ENCODE measurements at places on chromosomes 12 and 14.
A peak's percentile ranks its signal among the peaks of the same experiment; 100 is the strongest.

DNA sequence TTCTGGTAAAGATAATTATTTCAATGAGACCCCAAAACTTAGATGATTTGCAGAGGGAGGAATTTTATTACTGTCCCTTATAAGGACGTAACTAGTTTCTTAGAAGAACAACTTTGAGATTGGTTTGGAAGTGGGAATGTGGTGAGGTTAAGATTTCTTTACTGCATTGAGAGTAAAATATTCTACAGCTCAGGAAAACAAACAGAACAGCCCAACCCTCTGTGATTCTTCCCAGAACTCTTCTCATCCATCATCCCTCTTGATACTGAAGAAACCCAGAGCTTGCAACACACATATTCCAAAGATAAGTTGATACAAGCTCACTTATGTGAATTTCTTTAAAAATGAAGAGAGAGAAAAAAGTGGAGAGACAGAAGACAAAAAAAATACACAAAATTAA lies 234.2 kb downstream of the CRADD start:
- no peak for DNase-seq

GRCh38 chr12:82325540-82326336 lies 32.4 kb downstream of the CCDC59 start:
- no peak for DNase-seq

DNA sequence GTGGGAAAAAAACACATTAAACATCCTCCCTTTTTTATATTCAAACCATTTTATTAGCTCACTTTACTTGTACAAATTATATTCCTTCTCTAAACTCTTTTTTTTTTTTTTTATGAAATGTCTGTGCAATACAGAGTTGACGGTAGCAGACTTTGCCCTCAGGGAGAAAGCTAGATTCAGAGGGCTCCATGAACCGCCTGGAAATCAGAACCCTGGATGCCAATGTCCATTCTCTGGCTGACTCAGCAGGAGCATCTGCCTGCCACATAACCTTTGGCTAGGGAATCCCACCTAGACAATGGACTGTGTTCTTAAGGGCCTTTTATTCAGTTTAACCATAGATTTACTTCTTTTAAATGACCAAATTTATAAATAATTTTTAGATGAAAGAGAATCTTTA lies 467.0 kb downstream of the MDGA2 start:
- peak; percentile 21 for DNase-seq

GRCh38 chr14:59358102-59358501 lies 107.1 kb downstream of the GPR135 start:
- no peak for DNase-seq

GRCh38 chr14:71733210-71733883 lies 198.9 kb upstream of the RGS6 start:
- no peak for DNase-seq

- no peak for DNase-seq
These were observed 14.7 kb downstream of the SERPINA1 start for GRCh38 chr14:94373708-94374107.

GRCh38 chr12:31007153-31007495 lies 66.5 kb upstream of the DDX11 start:
- no peak for DNase-seq

DNA sequence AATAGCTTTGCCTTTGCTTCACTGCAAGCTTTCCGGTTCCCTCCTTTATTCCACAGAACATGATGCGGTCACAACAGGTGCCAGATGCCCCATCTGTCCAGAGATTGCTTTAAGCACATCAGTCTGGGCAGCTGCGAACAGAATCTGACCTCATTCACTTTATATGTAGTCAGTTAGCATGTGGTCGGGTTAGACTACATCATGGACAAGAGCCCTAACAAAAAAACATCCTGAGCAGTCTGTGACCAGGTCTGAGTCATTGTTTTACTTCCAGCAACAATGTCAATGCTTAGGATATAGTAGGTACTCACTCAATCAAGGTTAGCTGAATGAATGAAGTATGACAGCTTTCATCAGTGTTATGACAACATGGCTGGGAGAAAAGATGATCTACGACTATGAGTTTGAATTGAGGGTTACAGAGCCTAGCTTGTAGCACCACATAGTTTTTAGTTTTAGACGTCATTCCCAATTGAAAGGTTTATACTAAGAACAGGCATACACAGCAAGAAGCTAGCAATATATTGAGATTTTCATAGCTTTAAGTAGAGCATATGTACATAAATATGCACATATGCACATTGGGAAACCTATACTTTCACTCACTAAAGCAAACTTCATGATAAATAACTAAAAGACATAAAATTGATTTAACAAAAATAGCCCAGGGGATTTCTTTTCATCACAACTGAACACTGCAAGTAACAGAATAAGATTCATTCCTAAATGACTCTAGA lies 64.2 kb upstream of the TMCC3 start:
- peak; percentile 75 for DNase-seq

DNA sequence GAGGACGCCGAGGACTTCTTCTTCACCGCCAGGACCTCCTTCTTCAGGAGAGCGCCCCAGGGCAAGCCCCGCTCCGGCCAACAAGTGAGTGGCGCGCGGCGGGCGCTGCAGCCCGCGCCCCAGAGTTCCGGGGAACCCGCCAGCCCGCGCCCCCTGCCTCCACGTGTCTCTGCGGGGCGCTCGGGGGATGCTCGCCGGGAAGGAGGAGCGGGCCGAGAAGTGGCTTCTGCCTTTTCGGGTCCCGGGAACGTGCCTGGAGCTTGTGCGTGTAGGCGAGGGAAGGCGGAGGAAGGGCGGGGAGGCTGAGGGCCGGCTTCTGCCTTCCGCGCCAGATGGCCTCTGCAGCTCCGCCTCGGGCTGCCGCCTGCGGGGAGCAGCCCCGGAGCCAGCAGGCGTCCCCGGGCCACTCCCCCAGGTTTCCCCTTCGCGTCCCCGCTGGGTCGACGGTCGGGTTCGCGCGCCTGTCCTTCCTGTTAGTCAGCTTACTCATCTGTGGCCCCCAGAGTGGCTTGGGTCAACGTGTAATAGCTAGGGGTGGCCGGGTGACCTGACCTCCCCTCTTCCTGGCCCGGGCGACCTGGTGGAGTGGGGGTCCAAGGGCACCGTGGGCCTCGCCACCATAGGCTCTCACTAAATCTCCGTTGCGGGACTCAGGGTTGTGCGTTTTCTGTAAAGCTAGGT lies 505 bp downstream of the RASSF3 start:
- DNase-seq = peak; percentile 82

DNA sequence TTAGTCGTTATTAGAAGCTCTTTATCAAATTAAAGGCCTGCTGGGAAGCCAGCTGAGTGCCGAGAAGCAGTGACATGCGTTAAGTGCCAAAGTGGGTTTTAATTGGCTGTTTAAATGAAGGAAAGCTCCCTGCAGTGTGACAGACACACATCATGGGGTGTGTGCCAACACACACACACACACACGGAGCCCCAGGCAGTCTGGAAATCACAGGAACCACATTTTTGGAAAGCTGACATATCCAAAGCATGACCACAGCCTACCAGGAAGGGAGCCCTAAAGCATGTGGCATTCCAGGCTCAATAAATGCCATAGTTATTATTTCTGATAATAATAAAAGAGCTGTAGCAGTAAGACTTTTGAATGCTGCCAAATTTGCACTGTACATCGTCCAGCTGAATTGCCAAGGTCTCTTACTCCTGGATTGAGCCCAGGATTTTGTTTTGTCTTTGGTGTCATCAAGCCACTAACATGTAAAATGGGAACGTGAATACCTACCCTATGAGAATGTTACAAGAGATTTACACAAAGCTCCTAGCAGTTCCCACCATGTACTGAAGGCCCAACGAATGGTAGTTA lies 135.1 kb downstream of the TMEM30B start:
- DNase-seq = peak; percentile 79

GRCh38 chr14:55545779-55546178 lies 34.2 kb upstream of the KTN1 start:
- no peak for DNase-seq

GRCh38 chr14:105589161-105589925 lies 63.0 kb downstream of the TMEM121 start:
- no peak for DNase-seq

- no peak for DNase-seq
These were observed 25.9 kb upstream of the BDKRB2 start for GRCh38 chr14:96178461-96179321.

DNA sequence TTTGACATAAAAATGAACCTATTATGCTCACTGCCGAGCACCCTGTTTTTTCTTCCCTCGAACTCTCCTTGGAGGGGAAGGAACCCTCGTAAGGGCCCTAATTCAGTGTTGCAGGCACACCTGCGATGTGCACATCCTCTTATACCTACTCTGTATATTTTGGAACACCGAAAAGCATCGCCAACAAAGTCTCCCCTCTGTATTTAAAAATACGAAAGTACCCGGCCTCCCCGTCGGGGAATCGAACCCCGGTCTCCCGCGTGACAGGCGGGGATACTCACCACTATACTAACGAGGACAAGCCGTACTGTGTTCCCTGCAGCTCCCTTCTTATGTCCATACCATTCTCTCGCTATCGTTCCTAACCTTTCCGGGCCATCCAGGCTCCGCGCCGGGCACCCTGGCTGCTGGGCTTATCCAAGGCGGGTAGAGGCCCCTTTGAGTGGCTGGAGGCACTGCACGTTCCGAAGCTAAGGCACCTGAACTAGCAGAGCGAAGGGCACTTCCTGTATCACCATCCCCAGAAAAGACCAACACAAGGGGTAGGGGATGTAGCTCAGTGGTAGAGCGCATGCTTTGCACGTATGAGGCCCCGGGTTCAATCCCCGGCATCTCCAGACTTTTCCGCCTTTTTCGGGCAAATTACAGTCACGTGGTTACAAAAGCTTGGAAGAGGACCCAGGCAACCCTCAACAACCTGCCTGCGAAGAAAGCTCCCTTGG lies 25.1 kb upstream of the UBC start:
- DNase-seq = peak; percentile 98

DNA sequence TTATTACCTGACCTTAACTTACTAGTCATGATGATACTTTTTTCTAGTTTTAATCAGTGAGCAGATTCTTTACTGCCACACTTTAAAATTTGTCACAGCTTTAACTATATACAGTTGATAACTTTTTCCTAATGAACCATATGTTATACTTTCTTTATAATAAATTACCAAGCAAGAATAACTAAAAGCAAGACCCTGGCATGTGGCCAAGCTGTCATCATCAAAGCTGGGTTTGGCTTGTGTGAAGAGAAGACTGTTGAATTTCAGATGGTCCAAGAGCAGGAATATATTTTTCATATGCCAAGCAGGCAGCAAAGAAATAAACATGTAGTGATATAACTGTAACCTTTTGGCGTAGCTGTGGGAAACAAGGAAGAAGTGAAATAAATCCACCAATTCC lies 93.5 kb downstream of the PUS7L start:
- no peak for DNase-seq

GRCh38 chr12:53061404-53062010 lies 11.6 kb downstream of the TNS2 start:
- DNase-seq = no peak

- DNase-seq = no peak
These were observed 696.1 kb downstream of the DIO2 start for GRCh38 chr14:79515158-79515557.

- DNase-seq = peak; percentile 33
These were observed 15.7 kb downstream of the CAPZA3 start for GRCh38 chr12:18753481-18754123.

GRCh38 chr12:49665384-49665783 lies 41.8 kb downstream of the FMNL3 start:
- DNase-seq = no peak

DNA sequence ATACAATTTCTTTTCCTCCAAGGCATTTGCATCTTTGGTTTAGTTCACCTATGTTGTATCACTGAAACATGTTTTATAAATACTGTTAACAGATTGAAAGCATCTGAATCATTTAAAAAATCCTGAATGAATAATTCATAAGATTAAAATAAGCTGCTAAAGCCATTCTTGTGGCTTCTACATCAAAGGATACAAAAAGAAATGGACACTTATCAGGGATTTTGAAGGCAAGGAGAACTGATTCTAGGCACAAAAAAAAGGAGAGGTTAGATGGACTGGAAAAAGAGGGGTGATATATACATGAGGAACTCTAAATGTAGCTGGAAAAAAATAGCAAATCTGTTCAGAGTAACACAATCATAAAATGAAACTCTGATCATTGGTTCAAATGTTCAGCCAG lies 5.8 kb upstream of the OVCH1 start:
- DNase-seq = no peak

DNA sequence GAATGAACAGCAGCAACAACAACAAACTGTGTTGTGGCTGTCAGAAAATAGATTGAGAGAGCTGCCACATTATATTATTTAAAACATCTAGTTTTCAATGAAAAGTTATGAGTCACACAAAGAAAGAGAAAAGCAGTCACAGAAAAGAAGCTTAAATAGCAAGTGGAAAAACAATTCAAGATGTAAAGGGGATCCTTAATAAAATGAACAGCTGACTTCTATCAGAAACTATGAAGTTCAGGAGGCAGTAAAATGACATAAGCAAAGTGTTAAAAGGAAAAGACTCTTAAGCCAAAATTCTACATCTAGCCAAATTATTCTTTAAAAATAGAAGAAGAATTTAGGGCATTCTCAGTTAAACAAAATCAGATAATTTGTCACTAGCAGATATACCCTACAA lies 5.6 kb downstream of the CLEC14A start:
- no peak for DNase-seq

- no peak for DNase-seq
These were observed 696 bp upstream of the GPHN start for GRCh38 chr14:66507181-66507721.

- no peak for DNase-seq
These were observed 81.4 kb upstream of the ARID2 start for GRCh38 chr12:45648070-45648469.

GRCh38 chr14:49593016-49593415 lies 5.7 kb upstream of the LRR1 start:
- DNase-seq = no peak

- DNase-seq = no peak
These were observed 31.9 kb upstream of the MON2 start for GRCh38 chr12:62434494-62435302.

DNA sequence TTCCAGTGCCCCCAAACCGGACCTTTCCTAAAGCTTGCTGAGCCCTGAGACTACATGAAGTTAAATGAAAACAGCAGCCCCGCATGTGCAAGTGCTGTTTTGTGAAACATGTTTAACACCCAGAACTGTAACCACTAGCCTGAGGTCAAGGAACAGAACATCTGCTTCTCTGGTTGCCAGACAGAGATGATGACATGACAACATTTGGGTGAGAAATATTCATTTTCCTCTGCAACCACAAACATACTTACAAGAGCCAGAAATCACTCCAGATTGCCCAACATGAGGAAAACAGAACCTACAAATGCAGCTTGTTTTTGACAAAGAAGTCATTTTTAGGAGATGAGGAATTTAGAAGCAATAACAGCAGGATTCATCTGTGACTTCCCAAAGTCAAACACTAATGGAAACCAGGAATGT lies 110.4 kb downstream of the BCAT1 start:
- DNase-seq = peak; percentile 52

Data from eye (tissue), 1 donor.